Naive thymus-derived CD8-positive, alpha-beta T cell (primary cell): ENCODE measurements at places on chromosomes 7 and 10. TPM values are rescaled to one million over a fixed set of nuclear protein-coding genes. Genes with fewer than 3 reads are reported as not detected.

Gene ATRNL1
- polyA plus RNA-seq: not detected

Gene TFEC
- not detected for polyA plus RNA-seq

Gene TRIL
- polyA plus RNA-seq: not detected

Gene PIP
- polyA plus RNA-seq: not detected

Gene FRMPD2
- polyA plus RNA-seq: not detected

Gene CACNB2
- polyA plus RNA-seq: 0.13 TPM

Gene DEPP1
- not detected for polyA plus RNA-seq

Gene TCF7L2
- 2.1 TPM for polyA plus RNA-seq

Gene VPS41
- polyA plus RNA-seq: 33.3 TPM

Gene TCERG1L
- polyA plus RNA-seq: not detected

Gene NSUN6
- polyA plus RNA-seq: 5.3 TPM

Gene OR6B1
- polyA plus RNA-seq: not detected

Gene CFAP46
- not detected for polyA plus RNA-seq

Gene RHOBTB1
- not detected for polyA plus RNA-seq

Gene BAIAP2L1
- 0.34 TPM for polyA plus RNA-seq

Gene PLPP4
- polyA plus RNA-seq: not detected

Gene HPS1
- polyA plus RNA-seq: 50.9 TPM

Gene CFAP70
- polyA plus RNA-seq: 0.50 TPM

Gene BBIP1
- 29.0 TPM for polyA plus RNA-seq

Gene BTBD16
- not detected for polyA plus RNA-seq

Gene GRID2IP
- polyA plus RNA-seq: 0.05 TPM

Gene METTL2B
- polyA plus RNA-seq: 28.7 TPM

Gene ASB10
- not detected for polyA plus RNA-seq

Gene TMEM178B
- not detected for polyA plus RNA-seq

Gene AHR
- polyA plus RNA-seq: 2.2 TPM

Gene CYP2C8
- polyA plus RNA-seq: 0.40 TPM

Gene RSPH10B2
- polyA plus RNA-seq: not detected

Gene ADAP1
- polyA plus RNA-seq: 18.4 TPM

Gene FAM180A
- not detected for polyA plus RNA-seq

Gene PRXL2A
- polyA plus RNA-seq: 16.1 TPM

Gene PDZD7
- polyA plus RNA-seq: 1.1 TPM

Gene WNT8B
- polyA plus RNA-seq: 0.24 TPM

Gene AFAP1L2
- polyA plus RNA-seq: 2.2 TPM

Gene ZNF783
- polyA plus RNA-seq: 9.0 TPM

Gene UNC5B
- not detected for polyA plus RNA-seq

Gene ACHE
- not detected for polyA plus RNA-seq

Gene DUSP5
- polyA plus RNA-seq: 0.13 TPM

Gene CTAGE15
- polyA plus RNA-seq: 0.19 TPM
